ENCODE measurements at places on chromosomes 5 and 9. TPM values are rescaled to one million over a fixed set of nuclear protein-coding genes. Genes with fewer than 3 reads are reported as not detected.

The C9orf72 gene
- total RNA-seq: 12.0 TPM

The PCDHGA1 gene
- total RNA-seq: 0.05 TPM

The NSD1 gene
- total RNA-seq: 58.8 TPM

The PHF24 gene
- total RNA-seq: 0.47 TPM

The PRR7 gene
- 39.9 TPM for total RNA-seq

The LMX1B gene
- 11.3 TPM for total RNA-seq

DNA sequence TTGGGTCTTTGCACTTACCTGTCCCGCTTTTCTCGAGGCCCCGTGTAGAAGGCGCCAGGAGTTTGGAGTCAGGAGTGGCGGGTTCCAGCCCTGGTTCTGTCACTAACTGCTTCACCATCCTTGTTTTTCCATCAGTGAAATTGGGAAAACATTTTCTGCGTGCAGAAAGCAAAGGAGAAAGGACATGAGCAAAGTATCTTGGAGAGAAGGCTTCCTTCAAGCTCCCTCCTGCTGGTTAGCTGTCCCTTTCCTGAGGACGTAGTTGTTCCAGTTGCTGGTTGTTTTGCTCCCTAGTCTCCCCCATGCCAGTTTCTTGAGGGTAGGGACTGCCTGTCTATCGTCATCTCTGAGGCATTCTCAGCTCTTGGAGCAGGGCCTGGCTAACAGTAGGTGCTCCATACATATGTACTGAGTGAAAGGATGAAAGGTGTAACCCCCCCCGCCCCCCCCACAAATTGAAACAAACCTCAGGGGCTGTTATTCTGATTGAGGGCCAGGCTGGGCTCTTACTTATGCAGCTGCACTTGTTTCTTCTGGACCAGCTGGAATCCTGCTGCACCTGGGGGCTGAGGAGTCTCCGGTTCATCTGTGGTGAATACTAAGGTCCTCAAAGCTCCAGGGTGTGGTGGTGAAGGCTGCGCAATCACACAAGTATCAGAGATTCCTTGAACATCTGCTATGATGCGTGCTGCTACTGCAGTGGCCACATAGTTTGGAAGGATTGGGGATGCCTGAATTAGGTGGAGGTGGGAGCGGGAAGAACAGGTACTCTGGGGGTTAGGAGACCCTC is 1.0 kb downstream of the SMIM3 start:
- peaks cover 67% of the 10 kb centered on the region for H3K4me1 ChIP-seq
- no peaks in the 10 kb centered on the region for H3K36me3 ChIP-seq
- H3K27ac ChIP-seq: peak overlapping the region; percentile 89
- no peaks in the 10 kb centered on the region for H3K27me3 ChIP-seq
- H3K4me3 ChIP-seq: peak overlapping the region; percentile 74
- DNase-seq: no peak

- no peak for DNase-seq
- H3K36me3 ChIP-seq: no peaks in the 10 kb centered on the region
- H3K27me3 ChIP-seq: no peaks in the 10 kb centered on the region
- H3K27ac ChIP-seq: no peak overlapping the region
- no peaks in the 10 kb centered on the region for H3K4me1 ChIP-seq
Observed at GRCh38 chr5:84779186-84779585, 394.5 kb upstream of the EDIL3 start.

GRCh38 chr9:12604164-12604821 is 88.9 kb upstream of the TYRP1 start:
- no peaks in the 10 kb centered on the region for H3K27me3 ChIP-seq
- H3K4me1 ChIP-seq: no peaks in the 10 kb centered on the region
- no peaks in the 10 kb centered on the region for H3K36me3 ChIP-seq
- DNase-seq: no peak

DNA sequence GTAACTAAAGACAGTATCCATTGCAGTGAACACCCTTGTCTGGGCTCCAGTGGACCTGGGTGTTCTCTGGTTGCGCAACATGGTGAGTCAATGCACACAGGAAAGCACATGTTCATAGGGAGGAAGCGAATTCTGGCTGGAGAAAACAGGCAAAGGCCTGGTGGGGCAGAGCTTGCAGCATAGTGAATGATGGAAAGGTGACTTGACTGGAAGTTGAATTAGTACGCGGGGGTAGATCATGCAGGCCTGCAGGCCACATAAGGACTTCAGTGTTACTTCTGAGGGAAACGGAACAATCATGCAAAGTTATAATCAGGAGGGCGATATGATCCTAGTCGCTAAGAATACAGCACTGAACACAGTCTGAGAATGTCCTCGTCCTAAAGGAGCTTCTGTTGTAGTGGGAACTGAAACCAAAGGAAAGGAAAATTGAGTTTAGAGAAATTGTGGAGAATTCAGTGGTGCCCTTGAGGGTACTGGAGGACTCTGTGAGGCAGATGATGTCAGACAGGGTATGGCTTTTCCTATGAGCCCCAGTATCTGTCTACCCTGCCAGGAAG is 71.9 kb upstream of the RANBP3L start:
- no peak overlapping the region for H3K4me3 ChIP-seq
- no peak for DNase-seq
- H3K27me3 ChIP-seq: no peaks in the 10 kb centered on the region
- H3K27ac ChIP-seq: no peak overlapping the region

- H3K4me1 ChIP-seq: no peaks in the 10 kb centered on the region
- DNase-seq: no peak
- H3K27ac ChIP-seq: no peak overlapping the region
- no peaks in the 10 kb centered on the region for H3K36me3 ChIP-seq
- H3K4me3 ChIP-seq: no peak overlapping the region
Observed at GRCh38 chr5:139808481-139809330, 13.1 kb downstream of the PSD2 start.

DNA sequence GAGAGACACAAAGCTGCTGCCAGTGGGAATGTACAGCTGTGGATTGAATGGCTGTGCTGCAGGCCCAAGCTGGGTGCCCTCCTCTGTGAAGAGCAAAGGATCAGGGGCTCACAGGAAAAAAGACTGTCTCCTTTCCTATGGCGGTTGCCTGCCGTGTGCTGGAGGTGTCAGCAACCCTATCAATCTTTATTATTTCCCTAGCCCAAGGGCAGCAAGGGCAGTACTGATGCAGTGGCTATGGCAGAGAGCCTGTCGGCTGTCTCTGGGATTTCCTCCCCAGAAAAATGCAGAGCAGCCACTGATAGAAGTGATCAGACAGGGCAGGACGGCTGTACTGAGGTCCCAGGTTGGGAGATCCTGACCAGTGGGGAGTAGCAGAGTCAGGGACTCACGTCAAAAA is 117.3 kb upstream of the CDH12 start:
- no peaks in the 10 kb centered on the region for H3K36me3 ChIP-seq
- no peaks in the 10 kb centered on the region for H3K27me3 ChIP-seq
- no peak overlapping the region for H3K27ac ChIP-seq
- no peak overlapping the region for H3K4me3 ChIP-seq
- no peaks in the 10 kb centered on the region for H3K4me1 ChIP-seq
- DNase-seq: no peak

GRCh38 chr5:144335561-144335960 is 164.9 kb downstream of the KCTD16 start:
- no peaks in the 10 kb centered on the region for H3K36me3 ChIP-seq
- no peak overlapping the region for H3K27ac ChIP-seq
- H3K27me3 ChIP-seq: peaks cover 20% of the 10 kb centered on the region
- DNase-seq: no peak
- no peak overlapping the region for H3K4me3 ChIP-seq
- H3K4me1 ChIP-seq: no peaks in the 10 kb centered on the region

DNA sequence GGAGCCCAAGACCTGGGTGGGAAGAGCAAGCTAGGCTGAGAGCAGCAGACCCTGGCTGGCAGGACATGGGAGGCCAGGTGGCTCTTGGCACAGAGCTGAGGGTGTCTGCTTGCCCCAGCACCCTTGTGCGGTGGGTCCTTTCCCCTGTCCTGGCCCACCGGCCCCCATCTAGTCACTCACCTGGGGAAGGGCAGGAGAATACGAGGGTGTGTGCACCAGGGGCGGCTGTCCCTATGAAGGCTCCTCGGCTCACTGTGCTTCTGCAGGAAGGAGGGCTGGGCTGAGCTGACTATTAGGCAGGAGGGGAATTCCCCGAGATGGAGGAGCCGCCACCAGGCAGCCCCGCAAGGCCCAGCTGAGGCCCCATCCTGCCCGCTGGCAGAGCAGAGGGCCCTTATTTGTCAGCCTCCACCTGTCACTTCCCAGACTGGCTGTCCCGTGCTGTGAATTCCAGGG is 6.1 kb upstream of the TNIP1 start:
- no peak for DNase-seq
- H3K4me3 ChIP-seq: no peak overlapping the region
- no peaks in the 10 kb centered on the region for H3K36me3 ChIP-seq
- H3K27ac ChIP-seq: no peak overlapping the region

- no peaks in the 10 kb centered on the region for H3K27me3 ChIP-seq
- no peaks in the 10 kb centered on the region for H3K36me3 ChIP-seq
- H3K27ac ChIP-seq: no peak overlapping the region
- no peak for DNase-seq
Observed at GRCh38 chr9:75935591-75935990, 45.1 kb downstream of the PCSK5 start.

DNA sequence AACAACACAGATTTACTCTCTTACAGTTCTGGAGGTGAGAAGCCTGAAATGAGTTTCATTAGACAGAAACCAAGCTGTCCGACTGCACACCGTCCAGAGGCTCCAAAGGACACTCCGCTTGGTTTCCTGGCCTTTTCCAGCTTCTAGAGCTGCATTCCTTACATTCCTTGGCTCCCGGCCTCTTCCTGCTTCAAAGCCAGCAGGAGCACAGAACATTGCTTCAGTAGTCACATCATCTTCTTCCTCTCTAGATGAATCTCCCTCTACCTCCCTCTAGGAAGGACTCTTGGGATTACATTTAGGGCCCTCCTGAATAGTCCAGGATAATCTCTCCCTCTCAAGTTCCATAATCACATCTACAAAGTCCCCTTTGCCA is 213.3 kb downstream of the CDK5RAP2 start:
- H3K36me3 ChIP-seq: no peaks in the 10 kb centered on the region
- DNase-seq: peak; percentile 26
- H3K27ac ChIP-seq: no peak overlapping the region
- H3K27me3 ChIP-seq: no peaks in the 10 kb centered on the region
- H3K4me1 ChIP-seq: 0 out of 2 replicates have a peak, but pooled peaks cover 6% of the 10 kb centered on the region
- H3K4me3 ChIP-seq: no peak overlapping the region

GRCh38 chr9:84862810-84863287 is 193.3 kb downstream of the NTRK2 start:
- H3K36me3 ChIP-seq: no peaks in the 10 kb centered on the region
- H3K4me1 ChIP-seq: peaks cover 8% of the 10 kb centered on the region
- H3K27me3 ChIP-seq: no peaks in the 10 kb centered on the region
- no peak for DNase-seq
- no peak overlapping the region for H3K4me3 ChIP-seq

GRCh38 chr5:50875002-50875344 is 208.5 kb downstream of the PARP8 start:
- peaks cover 15% of the 10 kb centered on the region for H3K27me3 ChIP-seq
- no peaks in the 10 kb centered on the region for H3K36me3 ChIP-seq
- no peak for DNase-seq
- no peak overlapping the region for H3K27ac ChIP-seq

GRCh38 chr9:121153642-121154041 is 48.0 kb downstream of the RAB14 start:
- H3K27me3 ChIP-seq: no peaks in the 10 kb centered on the region
- H3K36me3 ChIP-seq: 0 out of 2 replicates have a peak, but pooled peaks cover 5% of the 10 kb centered on the region
- H3K27ac ChIP-seq: no peak overlapping the region
- no peak overlapping the region for H3K4me3 ChIP-seq
- peaks cover 9% of the 10 kb centered on the region for H3K4me1 ChIP-seq

DNA sequence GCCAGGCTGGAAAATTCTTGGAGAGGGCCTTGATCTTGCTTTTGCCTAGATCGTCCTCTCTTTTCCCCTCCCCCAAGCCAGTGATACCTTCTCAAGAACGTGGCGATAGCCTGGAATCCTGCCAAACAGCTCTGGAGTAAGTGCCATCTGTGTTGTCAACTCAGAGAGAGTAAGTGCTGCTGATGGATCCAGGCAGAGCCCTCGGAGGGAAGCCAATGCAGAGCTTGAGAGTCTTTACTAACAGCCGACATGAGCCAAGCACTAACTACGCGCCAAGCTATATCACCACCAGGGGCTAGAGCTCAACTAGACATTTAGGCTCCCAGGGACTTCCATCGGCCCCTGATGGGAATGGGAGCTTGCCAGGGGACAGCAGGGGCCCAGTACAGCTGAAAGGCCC is 17.6 kb downstream of the RAPGEF1 start:
- H3K27me3 ChIP-seq: no peaks in the 10 kb centered on the region
- H3K4me1 ChIP-seq: peaks cover under 1% of the 10 kb centered on the region
- no peak overlapping the region for H3K4me3 ChIP-seq
- DNase-seq: no peak
- no peaks in the 10 kb centered on the region for H3K36me3 ChIP-seq
- no peak overlapping the region for H3K27ac ChIP-seq

DNA sequence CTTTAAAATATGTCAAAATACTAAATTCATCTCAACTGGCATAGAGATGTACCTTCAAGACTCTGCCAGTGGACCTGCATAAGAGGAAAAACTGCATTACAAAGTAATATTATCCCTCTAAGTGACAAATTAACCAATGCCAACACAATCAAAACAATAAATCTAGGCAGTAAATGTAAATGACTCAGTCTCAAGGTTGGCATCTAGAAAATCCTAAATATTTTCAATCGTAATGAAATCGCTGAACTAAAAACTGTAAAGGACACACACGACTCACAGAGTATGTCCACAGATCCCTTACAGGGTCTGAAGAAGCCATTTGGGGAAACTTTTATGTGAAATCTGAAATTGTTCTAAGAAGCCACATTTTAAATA is 31.2 kb downstream of the ERMP1 start:
- H3K4me1 ChIP-seq: no peaks in the 10 kb centered on the region
- no peak for DNase-seq
- H3K4me3 ChIP-seq: no peak overlapping the region
- H3K36me3 ChIP-seq: 0 out of 2 replicates have a peak, but pooled peaks cover 4% of the 10 kb centered on the region
- H3K27me3 ChIP-seq: no peaks in the 10 kb centered on the region

- H3K27me3 ChIP-seq: no peaks in the 10 kb centered on the region
- peak overlapping the region; percentile 64 for H3K27ac ChIP-seq
- no peak overlapping the region for H3K4me3 ChIP-seq
- H3K4me1 ChIP-seq: peaks cover 28% of the 10 kb centered on the region
- DNase-seq: no peak
Observed at GRCh38 chr9:88536023-88536324, 996 bp downstream of the NXNL2 start.

DNA sequence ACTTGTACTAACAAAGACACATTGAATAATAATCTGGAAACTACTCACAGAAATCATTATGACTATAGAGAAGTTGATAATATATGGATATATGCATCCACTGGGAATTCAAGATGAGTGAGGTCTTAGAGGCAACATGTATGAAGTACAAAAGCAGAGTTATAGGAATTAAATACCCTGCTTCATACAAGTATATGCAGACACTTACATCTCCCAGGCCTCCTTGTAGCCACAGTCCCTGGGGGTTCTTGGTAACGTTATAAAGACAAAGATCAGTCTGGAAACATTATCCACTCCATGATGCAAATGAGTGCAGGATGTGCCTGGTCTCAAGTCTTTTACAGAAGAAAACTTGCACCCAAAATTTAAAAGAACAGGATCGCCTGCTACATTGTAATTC is 92.4 kb upstream of the ANXA1 start:
- no peaks in the 10 kb centered on the region for H3K27me3 ChIP-seq
- no peaks in the 10 kb centered on the region for H3K4me1 ChIP-seq
- no peaks in the 10 kb centered on the region for H3K36me3 ChIP-seq
- no peak overlapping the region for H3K27ac ChIP-seq
- no peak for DNase-seq
- no peak overlapping the region for H3K4me3 ChIP-seq

Measured in HCT116 (cell line).